ENCODE measurements at places on chromosomes 11 and 22. TPM values are rescaled to one million over a fixed set of nuclear protein-coding genes. Genes with fewer than 3 reads are reported as not detected.

The HEPHL1 gene
- not detected for total RNA-seq

- no peaks in the 10 kb centered on the region for H3K27me3 ChIP-seq
- no peak overlapping the region for H3K4me3 ChIP-seq
- H3K36me3 ChIP-seq, result no peaks in the 10 kb centered on the region
- no peaks in the 10 kb centered on the region for H3K4me1 ChIP-seq
- no peak for DNase-seq
Observed at GRCh38 chr11:103988595-103988969, 47.9 kb upstream of the DDI1 start.

- no peaks in the 10 kb centered on the region for H3K4me1 ChIP-seq
- no peak overlapping the region for H3K27ac ChIP-seq
- H3K36me3 ChIP-seq, result no peaks in the 10 kb centered on the region
- peaks cover 2% of the 10 kb centered on the region for H3K27me3 ChIP-seq
Observed at GRCh38 chr11:126072801-126073594, 10.3 kb upstream of the CDON start.

- no peak for DNase-seq
- H3K4me1 ChIP-seq, result peaks cover 34% of the 10 kb centered on the region
- H3K4me3 ChIP-seq, result no peak overlapping the region
- H3K27me3 ChIP-seq, result no peaks in the 10 kb centered on the region
Observed at GRCh38 chr22:45180146-45180679, 16.5 kb downstream of the NUP50 start.

The NEFH gene
- 0.05 TPM for total RNA-seq

GRCh38 chr11:21411104-21411503 is 741.7 kb downstream of the NELL1 start:
- H3K4me1 ChIP-seq, result no peaks in the 10 kb centered on the region
- H3K27ac ChIP-seq, result no peak overlapping the region
- H3K27me3 ChIP-seq, result no peaks in the 10 kb centered on the region
- no peaks in the 10 kb centered on the region for H3K36me3 ChIP-seq
- no peak overlapping the region for H3K4me3 ChIP-seq
- DNase-seq, result no peak

DNA sequence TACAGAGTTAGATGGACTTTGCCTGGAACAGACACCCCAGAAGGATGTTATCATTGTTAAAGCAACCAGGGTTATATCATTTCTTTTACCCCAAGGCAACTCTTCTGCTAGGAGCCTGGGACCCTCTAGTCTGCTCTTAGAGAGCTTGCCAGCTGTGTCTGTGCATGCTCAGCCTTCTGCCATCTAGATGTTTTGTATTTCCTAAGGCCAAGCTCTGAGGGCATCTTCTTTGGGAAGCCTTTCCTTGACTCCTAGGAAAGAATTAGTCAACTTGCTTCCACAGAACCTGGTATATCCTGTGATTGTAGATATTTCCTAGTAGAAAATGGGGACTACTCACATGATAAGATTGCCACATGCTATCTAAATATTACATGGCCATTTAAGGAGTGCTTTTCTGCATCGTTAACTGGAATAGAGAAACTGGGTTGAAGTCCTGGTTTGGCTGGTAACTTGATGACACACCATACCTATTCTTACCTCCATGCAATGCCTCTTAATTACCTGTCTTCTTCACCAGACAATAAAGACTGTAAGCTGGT is 87.6 kb downstream of the STIM1 start:
- no peaks in the 10 kb centered on the region for H3K27me3 ChIP-seq
- peak overlapping the region; percentile 51 for H3K27ac ChIP-seq
- H3K4me1 ChIP-seq, result peaks cover 68% of the 10 kb centered on the region
- DNase-seq, result no peak

DNA sequence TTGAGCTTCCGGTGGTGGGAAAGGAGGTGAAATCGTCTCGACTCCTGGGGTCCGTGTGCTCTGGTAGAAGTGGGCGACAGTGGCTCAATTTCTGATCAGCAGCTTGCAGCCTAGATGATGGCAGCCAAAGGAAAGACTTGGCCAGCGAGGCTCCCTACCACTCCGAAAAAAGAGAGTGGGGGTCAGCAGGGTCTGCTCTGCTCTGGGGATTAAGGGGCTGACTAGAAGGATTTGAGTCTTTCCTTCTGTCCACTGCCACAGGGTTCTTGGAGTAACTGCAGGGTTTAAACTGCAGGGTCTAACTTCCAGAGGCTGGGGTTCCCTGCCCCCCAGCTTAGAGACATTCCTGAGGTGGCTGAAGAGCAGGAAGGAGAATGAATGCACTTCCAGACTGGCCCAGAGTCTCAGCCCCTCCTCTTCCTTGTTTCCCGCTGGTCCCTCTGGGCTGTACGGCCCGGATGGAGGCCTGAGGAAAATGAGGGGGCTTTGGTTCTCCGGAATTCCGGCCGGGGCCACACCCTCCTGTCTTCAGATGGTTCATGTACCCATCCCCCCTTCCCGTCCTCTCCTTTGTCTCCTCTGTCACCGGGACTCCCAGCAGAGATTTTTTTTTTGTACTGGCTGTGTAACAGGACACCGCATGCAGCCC is 907 bp downstream of the SERPINH1 start:
- H3K27ac ChIP-seq, result peak overlapping the region; percentile 41
- DNase-seq, result no peak
- H3K27me3 ChIP-seq, result no peaks in the 10 kb centered on the region
- peak overlapping the region; percentile 93 for H3K4me3 ChIP-seq

- peak overlapping the region; percentile 40 for H3K27ac ChIP-seq
- no peak for DNase-seq
- no peaks in the 10 kb centered on the region for H3K36me3 ChIP-seq
Observed at GRCh38 chr11:128845334-128845780, 21.7 kb downstream of the KCNJ1 start.

The MAJIN gene
- 0.50 TPM for total RNA-seq

GRCh38 chr11:104000798-104001197 is 35.6 kb upstream of the DDI1 start:
- H3K27me3 ChIP-seq, result no peaks in the 10 kb centered on the region
- no peak for DNase-seq
- H3K4me3 ChIP-seq, result no peak overlapping the region
- H3K27ac ChIP-seq, result no peak overlapping the region

DNA sequence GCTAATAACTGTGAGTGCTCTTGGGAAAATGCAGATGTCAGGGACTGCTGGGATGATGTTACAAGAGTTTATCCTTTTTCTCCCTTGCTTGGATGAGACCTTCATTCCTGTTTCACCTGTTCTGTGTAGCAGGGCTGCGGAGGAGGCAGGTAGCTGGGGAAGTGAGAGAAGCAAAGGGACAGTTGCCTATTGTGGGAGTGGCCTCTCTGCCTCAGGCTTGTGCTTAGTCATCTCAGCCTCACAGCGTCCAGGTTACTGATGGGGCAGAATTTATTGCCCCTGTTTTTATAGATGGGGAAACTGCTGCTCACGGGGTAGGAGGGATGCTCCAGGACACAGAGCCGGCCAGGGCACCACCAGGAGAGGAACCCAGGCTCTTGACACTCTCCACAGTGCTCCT is 1.7 kb downstream of the STX3 start:
- no peak for DNase-seq
- H3K4me3 ChIP-seq, result no peak overlapping the region
- peaks cover 28% of the 10 kb centered on the region for H3K4me1 ChIP-seq
- no peak overlapping the region for H3K27ac ChIP-seq

The TMEM191C gene
- total RNA-seq, result 4.3 TPM

DNA sequence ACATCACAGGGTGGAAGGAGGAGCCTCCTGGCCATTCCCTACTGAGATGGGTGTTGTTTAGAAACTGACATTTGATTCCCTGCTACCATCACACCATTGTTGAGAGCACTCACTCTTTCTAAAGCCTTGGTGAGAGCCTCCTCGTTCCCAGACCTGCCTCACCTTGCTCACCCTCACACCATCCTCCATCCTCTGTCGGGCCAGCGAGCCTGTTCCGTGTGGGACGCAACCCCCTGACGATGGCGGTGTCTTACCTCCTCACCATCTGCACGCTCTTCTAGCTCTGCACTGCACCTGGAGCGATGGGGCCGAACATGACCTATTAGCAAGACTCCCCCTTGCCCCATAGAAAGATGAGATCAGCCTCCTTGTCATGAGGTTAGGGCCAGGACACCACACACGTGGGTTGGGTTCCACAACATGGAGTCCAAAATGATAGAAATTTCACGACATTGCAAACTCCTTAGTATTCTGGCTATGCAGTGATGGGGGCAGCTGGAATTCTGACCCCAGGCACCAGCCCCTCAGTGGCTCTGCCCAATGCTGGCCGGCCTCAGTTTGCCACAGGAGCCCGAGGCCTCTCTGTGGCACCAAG is 1017.9 kb downstream of the TBC1D22A start:
- H3K27ac ChIP-seq, result no peak overlapping the region
- no peaks in the 10 kb centered on the region for H3K36me3 ChIP-seq
- H3K4me3 ChIP-seq, result no peak overlapping the region
- no peak for DNase-seq

- H3K27ac ChIP-seq, result no peak overlapping the region
- H3K27me3 ChIP-seq, result no peaks in the 10 kb centered on the region
- H3K4me1 ChIP-seq, result no peaks in the 10 kb centered on the region
- no peak for DNase-seq
- H3K36me3 ChIP-seq, result no peaks in the 10 kb centered on the region
Observed at GRCh38 chr11:120893440-120894201, 130.3 kb upstream of the TBCEL start.

Measured in CD4-positive, alpha-beta T cell (primary cell).